ENCODE measurements at places on chromosomes 3 and 15. TPM values are rescaled to one million over a fixed set of nuclear protein-coding genes. Genes with fewer than 3 reads are reported as not detected.
A peak's percentile ranks its signal among the peaks of the same experiment; 100 is the strongest.

BSN gene
- 0.39 TPM for total RNA-seq

- no peak for DNase-seq
Observed at GRCh38 chr15:40549894-40550293, 14.9 kb downstream of the CCDC32 start.

DNA sequence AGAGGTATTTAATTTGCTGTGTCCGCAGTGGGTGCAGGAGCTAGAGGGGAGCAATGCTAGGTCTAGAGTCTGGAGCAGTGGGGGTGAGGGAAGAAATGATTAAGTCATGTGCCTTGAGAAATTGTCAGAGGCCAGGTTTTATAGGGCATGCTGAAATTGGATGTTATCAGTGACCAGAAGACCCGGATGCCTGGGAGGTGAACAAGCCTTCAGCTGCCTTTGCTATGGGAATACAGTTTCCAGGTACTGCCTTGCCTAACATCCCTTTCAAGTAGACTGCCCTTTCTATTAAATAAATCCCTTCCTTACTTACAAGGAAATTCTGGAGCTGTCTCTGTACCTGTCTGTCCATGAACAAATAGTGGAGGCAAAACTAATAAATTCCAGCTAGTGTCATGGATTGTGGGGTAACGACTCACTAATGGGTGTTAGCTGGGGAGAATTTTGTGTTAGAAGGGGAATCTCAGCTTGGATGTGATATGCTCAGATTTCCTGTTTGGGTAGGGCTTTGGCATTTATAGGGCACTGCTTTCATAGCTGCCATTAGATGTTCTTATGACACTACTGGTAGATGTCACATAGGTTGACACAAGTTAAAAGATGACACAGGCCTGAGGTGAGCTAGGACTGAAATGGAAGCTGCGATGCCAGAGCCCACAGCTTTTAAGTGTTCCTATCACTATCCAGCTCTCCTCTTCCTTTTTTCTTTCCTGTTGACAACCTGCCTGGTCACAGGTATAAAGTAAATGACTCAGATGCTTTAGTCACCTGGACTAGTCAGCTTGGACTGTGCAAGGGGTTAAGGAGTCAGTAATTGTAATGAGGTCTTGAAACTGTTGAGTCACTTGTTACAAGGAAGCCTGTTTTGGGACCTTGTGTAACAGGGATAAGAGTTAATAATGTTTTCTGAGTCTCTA lies 21.3 kb downstream of the CHD2 start:
- DNase-seq = no peak

- DNase-seq = no peak
Observed at GRCh38 chr3:20503394-20504082, 317.5 kb upstream of the SGO1 start.

SNX22 gene
- 0.99 TPM for total RNA-seq

- no peak for DNase-seq
Observed at GRCh38 chr3:55795296-55795695, 308.2 kb upstream of the WNT5A start.

DNA sequence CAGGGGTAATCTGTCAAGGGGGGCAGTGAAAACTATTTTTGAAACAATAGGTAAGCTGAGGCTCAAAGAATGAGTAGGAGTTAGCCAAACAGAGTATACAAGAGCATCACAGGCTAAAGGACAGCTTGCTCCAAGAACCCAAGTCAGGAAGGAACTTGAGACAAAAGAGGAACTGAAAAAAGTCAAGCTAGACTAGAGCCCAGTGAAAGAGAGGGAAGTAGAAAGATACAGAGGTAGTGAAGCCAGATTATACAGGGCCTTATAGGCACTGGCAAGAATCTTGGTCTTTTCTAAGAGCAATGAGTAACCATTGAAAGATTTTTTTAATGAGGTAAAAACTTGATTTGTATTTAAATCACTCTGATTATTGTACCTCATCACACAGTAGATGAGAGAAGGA lies 69.9 kb downstream of the FILIP1L start:
- DNase-seq = no peak

DNA sequence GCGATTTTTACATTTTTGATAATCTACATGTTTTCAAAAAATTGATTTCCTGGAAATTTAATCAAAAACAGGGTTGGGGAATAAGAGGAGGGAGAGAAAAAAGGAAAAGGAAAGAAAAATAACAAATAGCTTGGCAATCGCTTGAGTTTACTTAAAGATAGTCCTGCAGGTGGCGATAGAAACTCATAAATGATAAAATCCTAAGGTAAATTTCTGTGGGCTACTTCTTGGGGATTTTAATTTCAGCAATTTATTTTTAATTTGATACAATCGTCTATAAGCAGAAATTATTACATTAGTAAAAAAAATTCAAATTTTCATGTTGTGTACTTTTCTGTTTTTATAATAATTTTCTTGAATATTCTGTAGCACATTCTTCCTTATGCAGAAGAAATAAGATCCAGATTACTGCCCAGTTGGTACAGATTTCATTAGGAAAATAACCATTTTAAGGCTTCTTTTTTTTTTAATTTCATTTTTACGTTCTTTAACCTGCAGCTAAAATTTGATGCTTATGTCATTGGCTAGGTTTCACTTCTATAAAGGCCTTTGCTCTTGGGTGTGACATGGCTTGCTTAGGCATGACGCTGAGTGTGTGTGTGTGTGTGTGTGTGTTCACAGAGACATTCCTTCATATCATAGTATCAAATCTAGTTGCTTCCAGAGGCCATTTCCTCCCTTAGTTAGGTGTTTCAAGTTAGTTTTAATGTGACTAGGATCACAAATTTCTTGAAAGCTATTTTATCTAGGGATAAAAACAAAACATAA lies 181.8 kb downstream of the MCTP2 start:
- DNase-seq = no peak

CPA3 gene
- total RNA-seq = 34.4 TPM

DNA sequence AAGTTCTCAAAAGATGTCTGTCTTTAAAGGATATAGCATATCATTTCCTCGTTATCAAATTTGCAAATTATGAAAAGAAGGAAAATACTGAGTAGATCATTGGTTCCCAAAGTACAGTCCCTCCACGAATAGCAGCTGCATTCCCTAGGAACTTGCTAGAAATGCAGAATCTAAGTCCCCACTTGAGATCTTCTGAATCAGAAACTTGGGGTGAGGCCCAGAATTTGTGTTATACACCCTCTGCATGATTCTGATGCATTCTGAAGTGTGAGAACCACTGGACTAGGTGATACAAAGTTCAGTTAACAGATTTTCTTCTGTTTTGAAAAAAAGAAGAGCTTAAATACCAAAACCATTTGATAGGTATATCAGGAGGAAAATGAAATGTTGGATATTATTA lies 77.1 kb downstream of the SLC25A26 start:
- DNase-seq = peak; percentile 18

CACNA2D3 gene
- 1.2 TPM for total RNA-seq

GRCh38 chr3:45064512-45065372 lies 38.6 kb downstream of the CLEC3B start:
- no peak for DNase-seq

SCG5 gene
- total RNA-seq = 5.0 TPM

GASK1A gene
- total RNA-seq = 16.5 TPM

- DNase-seq = no peak
Observed at GRCh38 chr3:17122758-17123157, 238.0 kb downstream of the PLCL2 start.

DNA sequence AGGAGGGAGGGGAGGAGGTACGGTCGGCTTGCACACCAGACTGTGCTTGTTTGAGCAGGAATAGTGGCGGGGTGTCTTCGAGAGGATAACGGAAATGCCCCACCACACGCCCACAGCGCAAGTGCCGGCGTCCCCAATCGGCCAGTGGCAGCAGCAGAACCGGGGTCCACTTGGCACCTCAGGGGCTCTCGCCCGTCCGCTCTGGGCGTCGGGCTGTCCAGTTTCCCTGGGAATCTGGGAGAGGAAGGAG lies 53.7 kb downstream of the CCDC54 start:
- DNase-seq = no peak

BFSP2 gene
- total RNA-seq = not detected

AHSG gene
- total RNA-seq = not detected

- DNase-seq = no peak
Observed at GRCh38 chr3:17431004-17431403, 311.4 kb downstream of the TBC1D5 start.

- peak; percentile 74 for DNase-seq
Observed at GRCh38 chr15:57494581-57494980, 97.1 kb upstream of the MYZAP start.

- DNase-seq = no peak
Observed at GRCh38 chr15:25724899-25725298, 138.2 kb downstream of the ATP10A start.

- no peak for DNase-seq
Observed at GRCh38 chr15:33136353-33136752, 58.2 kb downstream of the FMN1 start.

AMOTL2 gene
- 46.8 TPM for total RNA-seq

- no peak for DNase-seq
Observed at GRCh38 chr15:67049351-67050044, 15.9 kb upstream of the SMAD3 start.

GRCh38 chr15:96593735-96594134 lies 263.2 kb downstream of the NR2F2 start:
- DNase-seq = no peak

STARD9 gene
- total RNA-seq = 41.8 TPM

RARRES1 gene
- total RNA-seq = 4.9 TPM

GRCh38 chr3:37577697-37578096 lies 284.0 kb upstream of the CTDSPL start:
- DNase-seq = peak; percentile 81

- no peak for DNase-seq
Observed at GRCh38 chr3:40975711-40976121, 223.6 kb upstream of the CTNNB1 start.

GRCh38 chr3:196216089-196216564 lies at the start of gene SLC51A:
SLC51A (plus strand) TSS chr3:196216534; CDS start chr3:196216713, 179 bp downstream.
- DNase-seq = no peak

DNA sequence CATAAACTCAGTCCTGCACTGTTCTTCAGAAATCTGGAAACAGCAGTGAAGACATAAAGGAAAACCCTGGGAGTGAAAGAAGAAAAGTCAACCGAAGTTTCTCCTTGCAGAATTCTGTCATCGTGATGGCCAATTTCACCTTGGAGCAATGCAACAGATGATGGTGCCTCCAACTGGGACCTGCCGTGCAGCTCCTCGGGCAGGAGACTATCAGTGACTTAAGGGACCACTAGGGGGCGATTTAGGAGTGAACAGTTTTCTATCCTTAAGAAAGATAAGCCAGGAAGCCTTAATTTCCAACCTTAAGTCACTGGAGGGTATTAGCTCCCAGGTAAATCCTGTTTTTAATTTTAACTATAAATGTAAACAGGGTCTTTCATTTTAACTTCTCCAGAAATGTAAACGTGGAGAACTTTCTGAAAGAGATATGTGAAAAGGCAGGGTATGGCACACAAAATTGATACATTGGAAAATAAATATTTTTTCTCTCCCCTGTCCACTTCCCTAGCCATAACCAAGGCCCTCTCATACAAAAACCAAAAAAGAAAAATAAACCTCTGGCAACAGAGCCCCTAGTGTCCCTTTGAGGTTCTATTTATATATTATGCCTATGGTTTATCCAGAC lies 116.3 kb downstream of the PDZRN3 start:
- DNase-seq = peak; percentile 61

DNA sequence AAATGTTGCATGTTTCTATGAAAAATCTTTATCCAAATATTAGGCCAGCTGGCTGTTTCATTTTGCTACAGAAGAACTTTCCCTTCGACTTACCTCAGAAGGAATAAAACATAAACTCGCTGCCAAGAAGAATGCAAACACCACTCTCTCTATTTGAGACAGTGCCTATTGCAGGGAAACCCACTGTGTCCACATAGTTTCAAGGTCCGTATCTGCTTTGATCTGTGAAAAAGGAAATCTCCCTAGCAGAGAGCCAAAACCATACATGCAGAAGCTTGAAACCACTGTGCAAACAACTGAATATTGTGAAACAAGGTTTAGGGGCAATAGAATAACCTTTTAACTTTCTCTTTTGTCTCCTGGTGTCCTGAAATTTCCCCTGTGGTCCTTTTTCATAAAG lies 35.0 kb upstream of the CAPN7 start:
- DNase-seq = no peak

- no peak for DNase-seq
Observed at GRCh38 chr3:64242435-64242834, 17.2 kb upstream of the PRICKLE2 start.

PPP2R3A gene
- total RNA-seq = 24.8 TPM

GRCh38 chr3:117304681-117305080 lies 595.1 kb downstream of the TUSC7 start:
- DNase-seq = no peak

DNA sequence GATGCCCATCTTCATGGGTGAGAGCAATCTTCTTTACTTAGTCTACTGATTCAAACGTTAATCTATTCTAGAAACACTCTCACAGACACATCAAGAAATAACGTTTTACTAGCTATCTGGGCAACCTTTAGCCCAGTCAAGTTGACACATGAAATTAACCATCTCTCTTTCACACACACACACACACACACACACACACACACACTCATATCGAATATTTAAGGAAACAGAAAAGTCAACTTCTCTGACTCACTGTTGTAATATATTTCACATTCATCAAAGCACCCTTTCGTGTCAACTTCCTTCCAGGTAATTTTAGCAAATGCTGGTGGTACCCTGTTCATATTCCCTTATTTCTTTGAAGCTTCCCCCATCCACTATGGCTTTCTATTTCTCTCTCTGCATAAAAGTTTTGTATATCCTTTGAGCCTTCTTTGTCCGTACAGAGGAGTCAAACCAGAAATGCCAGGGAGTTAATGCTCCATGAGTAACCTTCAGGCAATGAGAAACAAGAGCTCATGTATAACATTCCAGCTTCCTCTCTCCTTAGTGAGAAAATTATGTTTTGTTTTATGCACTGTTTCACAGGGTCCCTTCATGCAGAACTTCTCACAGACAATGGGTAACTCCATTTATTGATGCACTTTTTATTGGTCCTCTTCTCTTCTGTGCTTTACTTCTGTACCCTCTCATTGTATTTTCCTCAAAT lies 335.5 kb upstream of the CBLB start:
- no peak for DNase-seq

- DNase-seq = no peak
Observed at GRCh38 chr3:175476489-175476888, 617.4 kb downstream of the NAALADL2 start.

GRCh38 chr3:104234442-104235194 lies 1132.1 kb upstream of the ALCAM start:
- DNase-seq = no peak

NR1I2 gene
- 0.10 TPM for total RNA-seq

GRCh38 chr3:11467875-11468274 lies 175.8 kb downstream of the VGLL4 start:
- no peak for DNase-seq

- DNase-seq = peak; percentile 12
Observed at GRCh38 chr15:32641517-32642059, at the start of gene SCG5. SCG5 (plus strand) TSS chr15:32641710; CDS start chr15:32643593, 1,883 bp downstream.

DNA sequence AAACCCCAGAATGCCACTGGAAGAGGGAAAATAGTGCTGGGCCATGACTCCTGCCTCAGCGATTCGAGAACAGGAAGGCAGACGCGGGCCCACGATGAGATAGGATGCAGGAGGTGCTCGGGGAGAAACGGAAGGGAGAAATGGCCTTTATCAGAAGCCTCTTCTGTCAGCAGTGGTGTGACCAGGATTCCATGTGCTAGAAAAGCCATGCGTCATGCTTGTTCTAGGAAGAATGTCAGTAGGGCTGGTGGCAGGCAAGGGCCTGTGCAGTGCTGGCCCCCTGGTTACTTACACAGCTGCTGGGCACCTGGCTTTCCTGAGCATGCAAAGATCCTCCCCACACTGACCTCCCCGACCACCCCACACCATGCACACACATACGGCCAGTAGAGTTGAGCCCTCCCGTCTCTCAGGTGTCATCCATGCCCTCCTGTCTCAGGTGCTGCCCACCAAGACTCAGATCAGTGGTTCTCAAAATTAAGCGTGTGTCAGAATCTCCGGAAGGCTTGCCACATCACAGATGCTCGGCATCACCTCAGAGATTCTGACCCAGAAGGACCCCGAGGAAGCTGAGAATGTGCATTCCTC lies 106.7 kb downstream of the ADAMTS17 start:
- DNase-seq = peak; percentile 83

All from skin of body (tissue), 3 donors.